ENCODE measurements at places on chromosomes 7 and 10.

DNA sequence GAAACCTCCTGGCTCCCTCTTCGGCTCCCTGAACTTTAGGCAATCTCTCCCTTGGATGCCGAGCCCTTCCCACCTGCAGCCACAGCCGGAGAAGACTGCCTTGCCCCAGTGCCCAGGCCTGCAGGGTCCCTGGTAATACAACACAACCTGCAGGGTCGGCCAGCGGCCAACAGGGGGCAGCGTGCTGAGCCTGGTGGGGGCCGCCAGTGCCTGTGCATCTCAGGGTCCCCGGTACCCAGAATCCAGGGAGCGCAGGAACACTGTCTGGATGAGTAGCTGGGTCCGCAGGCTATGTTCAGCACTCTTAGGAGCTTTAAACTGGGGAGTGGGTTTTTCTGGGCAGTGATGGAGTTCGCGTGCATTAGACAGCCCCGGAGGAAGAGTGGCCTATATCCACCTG, 17.5 kb upstream of the C10orf71 start:
- no peak for DNase-seq

- no peak for DNase-seq
These were observed 37.8 kb downstream of the STEAP4 start for GRCh38 chr7:88268858-88269257.

DNA sequence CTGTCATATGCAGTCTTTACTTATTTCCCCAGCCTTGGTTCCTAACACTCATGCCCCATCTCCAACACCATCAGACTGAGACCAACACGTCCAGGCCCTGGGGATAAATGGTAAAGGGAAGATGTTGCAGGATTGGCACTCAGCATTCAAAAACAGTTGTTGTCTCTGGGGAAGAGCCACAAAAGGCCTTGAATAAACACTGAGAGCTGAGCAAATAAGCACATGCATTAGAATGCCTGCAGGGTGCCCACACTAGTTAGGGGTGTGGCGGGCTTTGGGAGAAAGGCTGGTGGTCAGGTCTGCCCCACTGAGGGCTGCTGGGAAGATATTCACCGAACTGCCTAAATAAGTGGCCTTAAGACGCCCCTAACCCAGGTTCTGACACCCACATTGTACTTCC, 391.0 kb downstream of the GFRA1 start:
- no peak for DNase-seq

DNA sequence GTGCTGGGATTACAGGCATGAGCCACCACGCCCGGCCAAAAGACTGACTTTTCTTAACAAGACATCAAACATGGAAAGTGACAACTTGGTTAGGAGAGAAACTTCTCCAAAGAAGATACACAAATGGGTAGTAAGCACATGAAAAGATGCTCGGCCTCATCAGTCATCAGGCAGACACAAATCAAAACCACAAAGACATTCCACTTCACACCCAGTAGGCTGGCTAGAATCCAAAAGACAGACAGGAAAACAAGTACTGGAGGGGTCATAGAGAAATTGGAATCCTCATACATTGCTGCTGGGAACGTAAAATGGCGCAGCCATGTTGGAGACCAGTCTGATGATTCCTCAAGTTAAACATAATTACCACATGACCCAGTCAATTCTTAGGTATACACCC, 16.4 kb downstream of the SEPHS1 start:
- no peak for DNase-seq

- DNase-seq: no peak
These were observed 315.8 kb upstream of the TPK1 start for GRCh38 chr7:145151676-145152075.

DNA sequence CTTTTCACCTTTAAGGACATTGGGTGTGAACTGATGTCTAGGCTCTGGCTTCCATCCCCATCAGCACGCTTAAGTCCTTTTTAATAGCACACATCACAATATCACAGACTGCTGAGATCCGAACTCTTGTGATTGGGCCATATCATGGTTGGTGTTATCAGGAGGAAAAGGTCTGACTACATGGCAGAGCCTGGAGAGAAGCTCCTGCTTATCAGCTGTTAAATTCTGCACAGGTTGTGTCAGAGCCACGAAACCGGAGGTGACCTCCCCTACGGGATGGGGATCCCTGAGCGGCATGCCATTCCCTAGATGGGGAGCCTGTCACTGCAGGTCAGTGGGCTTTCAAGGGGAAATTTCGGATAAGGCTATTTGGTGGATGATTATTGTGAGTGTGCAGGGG, 182.4 kb downstream of the INHBA start:
- no peak for DNase-seq

DNA sequence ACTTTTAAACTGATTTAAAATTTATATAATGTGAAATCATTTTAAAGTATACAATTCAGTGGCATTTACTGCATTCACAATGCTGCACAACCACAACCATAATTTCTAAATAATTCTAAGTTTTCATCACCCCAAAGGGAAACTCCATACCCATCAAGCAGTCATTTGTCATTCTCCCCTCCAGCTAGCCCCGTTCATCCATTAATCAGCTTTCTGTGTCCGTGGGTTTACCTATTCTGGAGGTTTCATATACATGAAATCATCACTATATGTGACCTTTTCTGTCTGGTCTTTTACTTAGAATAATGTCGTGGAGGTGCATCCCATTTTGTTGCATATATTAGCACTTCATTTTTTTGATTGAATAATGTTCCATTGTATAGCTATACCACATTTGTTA, 214.1 kb downstream of the ADK start:
- no peak for DNase-seq

DNA sequence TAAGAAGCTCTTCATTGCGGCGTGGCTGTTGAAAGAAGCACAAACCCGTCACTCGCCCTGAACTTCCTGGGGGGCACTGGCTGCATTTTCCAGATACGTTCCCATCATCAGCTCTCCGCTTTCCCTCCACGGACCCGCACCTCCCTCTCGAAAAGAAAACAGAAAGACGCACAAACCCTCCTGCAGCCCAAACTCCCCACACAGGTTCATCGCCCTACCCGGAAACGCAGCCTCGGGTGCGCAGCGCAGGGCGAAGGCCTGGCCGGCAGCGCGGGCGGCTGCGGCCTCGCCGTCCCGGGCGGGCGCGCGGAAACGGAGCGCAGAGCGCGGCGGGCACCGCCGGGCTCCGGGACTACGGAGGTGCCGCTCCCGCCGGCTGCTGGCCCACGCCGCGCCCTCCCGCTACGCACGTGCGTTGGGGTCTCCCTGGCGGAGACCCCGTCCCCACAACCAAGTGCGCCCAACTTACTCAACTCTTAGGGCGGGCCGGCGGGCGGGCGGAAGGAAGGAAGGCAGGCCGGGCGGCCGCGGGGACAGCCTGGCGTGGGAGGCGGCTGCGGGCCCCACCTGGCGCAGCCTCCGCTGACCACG, 822 bp downstream of the ZNF800 start:
- peak; percentile 21 for DNase-seq

DNA sequence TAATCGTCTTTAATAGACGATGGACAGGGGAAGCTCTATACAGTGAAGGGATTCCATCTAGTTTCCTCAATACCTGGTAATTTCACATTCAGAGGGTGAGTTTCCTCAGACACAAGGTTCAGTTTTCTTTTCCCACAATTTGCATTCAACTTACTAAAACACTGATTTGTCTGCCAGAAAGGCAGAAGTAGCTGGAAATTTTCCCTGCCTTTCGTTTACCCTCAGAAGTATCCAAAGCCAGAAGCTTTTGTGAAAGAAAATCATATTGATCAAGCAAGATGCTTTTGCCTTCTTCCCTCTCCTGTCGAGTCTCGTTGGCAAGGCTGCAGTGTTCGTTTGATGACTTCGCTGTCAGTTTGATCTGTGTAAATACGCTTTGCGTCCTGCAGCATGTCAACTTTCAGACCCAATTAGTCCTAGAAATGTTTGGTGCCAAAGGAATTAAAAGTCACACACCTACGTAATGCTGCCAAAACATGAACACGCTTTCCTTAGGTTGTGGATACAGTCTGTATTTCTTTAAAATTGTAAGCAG, 631.9 kb upstream of the FOXK1 start:
- no peak for DNase-seq

GRCh38 chr7:30171766-30172447, 37.1 kb downstream of the MTURN start:
- peak; percentile 30 for DNase-seq

GRCh38 chr10:11168423-11169090, 150.9 kb downstream of the CELF2 start:
- no peak for DNase-seq

DNA sequence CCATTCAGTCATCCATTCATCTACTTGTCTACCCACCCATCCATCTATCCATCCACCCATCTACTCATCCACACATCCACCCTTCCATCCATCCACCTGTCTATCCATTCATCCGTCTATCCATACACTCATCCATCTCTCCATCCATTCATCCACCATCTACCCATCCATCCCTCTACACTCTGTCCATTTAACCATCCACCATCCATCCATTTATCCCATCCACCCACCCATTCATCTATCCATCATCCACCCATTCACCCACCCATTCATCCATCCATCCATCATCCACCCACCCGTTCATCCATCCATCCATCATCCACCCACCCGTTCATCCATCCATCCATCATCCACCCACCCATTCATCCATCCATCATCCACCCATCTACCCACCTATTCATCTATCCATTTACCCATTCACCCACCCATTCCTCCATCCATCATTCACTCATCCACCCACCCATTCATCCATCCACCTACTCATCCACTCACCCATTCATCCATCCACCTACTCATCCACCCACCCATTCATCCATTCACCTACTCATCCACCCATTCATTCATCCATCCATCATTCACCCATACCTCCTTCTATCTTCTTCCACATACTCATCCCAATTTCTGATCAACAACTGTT, 39.3 kb upstream of the ELFN1 start:
- no peak for DNase-seq

DNA sequence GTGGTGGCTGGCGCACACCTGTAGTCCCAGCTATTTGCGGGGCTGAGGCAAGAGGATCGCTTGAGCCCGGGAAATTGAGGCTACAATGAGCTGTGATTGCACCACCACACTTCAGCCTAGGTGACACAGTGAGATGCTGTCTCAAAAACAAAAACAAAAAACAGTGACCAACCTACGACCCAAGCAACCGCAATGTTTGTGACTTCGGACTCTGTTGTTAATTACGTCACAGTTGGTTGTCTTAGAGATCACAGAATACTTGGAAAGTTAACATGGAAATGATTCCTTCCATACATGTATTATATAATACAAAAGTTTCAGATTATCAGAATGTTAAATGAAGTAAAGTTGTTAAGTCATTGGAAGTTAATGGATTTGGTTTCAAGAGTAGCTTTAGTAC, 106.2 kb downstream of the REEP3 start:
- DNase-seq: no peak

DNA sequence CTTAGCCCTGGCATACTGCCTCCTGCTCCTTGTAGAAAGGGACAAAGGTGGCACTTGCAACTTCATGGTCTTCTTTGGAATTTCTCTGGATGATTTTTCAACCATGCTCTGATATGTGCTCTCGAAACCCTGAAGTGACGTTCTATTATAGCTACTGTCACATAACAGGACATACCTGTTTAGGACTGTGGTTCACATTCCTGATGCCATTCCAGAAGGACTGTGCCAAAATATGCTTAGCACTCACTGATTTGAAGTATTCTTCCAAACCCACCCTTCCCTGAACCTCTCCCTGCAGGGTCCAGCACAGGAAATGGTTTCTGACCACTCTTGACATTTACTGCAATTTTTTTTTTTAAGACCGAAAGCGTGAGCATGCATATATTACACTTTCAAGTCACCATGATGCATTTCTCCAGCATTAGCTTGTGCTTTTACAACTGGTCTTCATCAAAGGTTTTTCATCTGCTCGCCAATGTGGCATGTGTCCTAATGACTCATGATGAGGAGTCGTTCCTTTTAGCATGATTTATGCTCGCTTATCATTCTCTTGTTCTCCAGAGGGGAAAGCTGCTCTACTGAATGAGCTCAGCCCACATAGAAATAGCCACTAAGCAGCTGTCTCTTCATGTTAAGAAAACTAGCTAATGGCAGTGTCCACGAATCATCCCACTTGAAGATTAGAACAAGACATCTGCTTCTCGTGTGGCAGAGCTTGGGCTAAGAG, 135.2 kb downstream of the ADAM12 start:
- DNase-seq: peak; percentile 76

DNA sequence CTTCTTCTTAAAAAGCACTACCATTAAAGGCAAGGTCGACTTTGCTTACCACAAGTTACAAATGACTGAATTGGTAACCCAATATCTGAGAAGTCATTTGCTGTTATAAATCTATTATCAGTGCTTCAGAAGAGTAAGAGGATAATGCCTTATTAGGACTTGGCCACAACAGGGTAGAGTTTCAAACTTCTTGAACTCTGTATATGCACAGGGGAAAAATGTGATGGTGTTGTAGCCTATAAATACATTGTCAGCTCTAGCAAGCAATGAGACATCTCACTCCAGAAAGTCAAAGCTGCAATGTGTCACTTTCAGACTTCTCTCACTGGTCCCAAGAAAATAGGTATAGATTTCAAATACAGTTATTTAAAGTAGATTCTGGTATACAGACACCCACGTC, 9.3 kb downstream of the TFEC start:
- DNase-seq: no peak

DNA sequence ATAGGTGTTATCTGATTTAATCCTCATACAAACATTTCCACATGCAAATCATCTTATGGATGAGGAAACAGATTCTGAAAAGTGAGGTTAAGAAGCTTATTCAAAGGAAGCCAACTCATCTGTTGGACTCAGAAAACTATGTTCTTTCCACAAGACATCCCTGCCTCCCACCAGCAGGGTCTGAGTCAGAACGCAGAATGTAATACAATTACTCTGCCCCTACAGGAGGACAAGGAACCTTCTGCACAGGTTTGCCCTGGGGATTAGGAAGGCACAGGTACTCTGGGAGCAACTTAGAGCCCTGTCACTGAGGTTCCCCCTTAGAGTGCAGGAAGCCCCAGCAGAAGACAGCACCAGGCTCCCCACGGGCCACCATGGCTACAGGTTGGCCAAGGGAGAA, 255.7 kb downstream of the TNS3 start:
- no peak for DNase-seq

DNA sequence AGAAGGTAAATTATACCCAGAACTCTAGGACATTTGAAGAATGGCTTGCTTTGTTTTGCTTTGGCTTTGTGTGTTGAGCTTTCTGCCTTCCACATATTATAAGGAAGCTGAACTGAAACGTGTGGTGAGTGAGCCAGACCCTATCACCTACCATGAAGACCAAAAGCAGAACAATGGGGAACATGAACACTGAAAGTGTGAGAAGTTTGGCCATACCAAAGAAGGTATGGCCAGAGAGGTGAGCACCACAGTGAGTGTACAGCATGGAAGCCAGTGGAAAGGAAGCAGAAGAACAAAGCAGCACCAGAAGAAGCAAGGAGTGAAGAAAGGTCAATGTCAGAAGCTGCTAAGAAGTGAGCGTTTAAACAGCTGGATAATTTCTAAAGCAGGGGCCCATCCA, 59.7 kb upstream of the CCDC71L start:
- no peak for DNase-seq
